ENCODE measurements at places on chromosomes 5 and 9. TPM values are rescaled to one million over a fixed set of nuclear protein-coding genes. Genes with fewer than 3 reads are reported as not detected.

DNA sequence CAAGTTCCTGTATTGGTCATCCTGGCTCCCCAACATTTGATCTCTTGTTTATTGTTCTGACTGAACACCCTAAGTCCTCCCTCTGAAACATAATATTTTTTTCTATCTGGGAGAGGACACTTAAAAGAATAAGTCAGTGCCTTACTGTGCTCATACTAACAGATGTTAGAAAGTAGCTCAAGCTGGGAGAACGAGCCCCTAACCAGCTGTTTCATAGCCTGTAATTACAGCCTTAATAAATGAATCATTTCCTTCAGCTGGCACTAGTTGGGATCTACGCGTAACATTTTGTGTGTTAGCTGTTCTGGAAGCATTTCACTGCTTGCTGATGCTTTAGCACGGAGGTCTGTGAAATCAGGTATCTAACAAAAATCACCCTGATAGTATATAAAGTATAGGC lies 345.9 kb upstream of the RIOK2 start:
- H3K36me3 ChIP-seq = no peaks in the 10 kb centered on the region
- H3K4me1 ChIP-seq = no peaks in the 10 kb centered on the region
- H3K27ac ChIP-seq = no peak overlapping the region

The GRM6 gene
- total RNA-seq = not detected

The CDO1 gene
- 1.2 TPM for total RNA-seq

The CDC20B gene
- not detected for total RNA-seq

Data from Peyer's patch (tissue), 4 donors.